Stimulated activated CD4-positive, alpha-beta T cell treated with anti-CD3 and anti-CD28 coated beads, Interleukin-1b, Interleukin-23, amount 100 ng/mL, for 1 hour (primary cell): ENCODE measurements at places on chromosomes 3 and 15.
A peak's percentile ranks its signal among the peaks of the same experiment; 100 is the strongest.

- no peak for DNase-seq
Observed at GRCh38 chr3:134314588-134315285, 59.5 kb downstream of the AMOTL2 start.

GRCh38 chr3:126212620-126213378 lies 32.4 kb upstream of the ALDH1L1 start:
- DNase-seq, result no peak

GRCh38 chr3:65409176-65409569 lies 629.5 kb downstream of the MAGI1 start:
- no peak for DNase-seq

GRCh38 chr3:9691636-9692035 lies 12.0 kb upstream of the CPNE9 start:
- DNase-seq, result no peak

- peak; percentile 5 for DNase-seq
Observed at GRCh38 chr15:89776274-89777072, at the start of gene MESP2. TSS of gene MESP2 (plus strand) at chr15:89776332. CDS start at chr15:89776358, 26 bp downstream.

GRCh38 chr15:72222393-72222792 lies 8.6 kb downstream of the PKM start:
- no peak for DNase-seq

DNA sequence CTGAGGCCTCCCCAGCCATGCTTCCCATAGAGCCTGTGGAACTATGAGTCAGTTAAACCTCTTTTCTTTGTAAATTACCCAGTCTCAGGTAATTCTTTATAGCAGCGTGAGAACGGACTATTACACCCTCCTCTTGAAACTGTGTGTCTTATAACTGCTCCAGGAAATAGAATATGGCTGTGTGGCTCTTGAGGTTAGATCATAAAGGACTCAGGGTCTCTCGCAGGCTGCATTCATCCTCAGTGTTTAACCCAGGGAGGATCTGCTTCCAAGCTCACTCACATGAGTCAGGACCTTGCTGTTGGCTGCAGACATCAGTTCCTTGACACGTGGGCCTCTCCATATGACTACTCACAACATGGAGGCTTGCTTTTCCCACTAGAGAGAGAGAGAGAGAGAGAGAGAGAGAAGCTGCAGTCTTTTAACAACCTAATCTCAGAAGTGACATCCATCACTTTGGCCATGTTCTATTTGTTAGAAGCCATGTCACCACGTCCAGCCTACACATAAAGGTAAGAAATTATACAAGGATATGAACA lies 114.3 kb upstream of the UBE2E1 start:
- DNase-seq, result no peak

- DNase-seq, result no peak
Observed at GRCh38 chr3:32132121-32132520, 25.7 kb downstream of the GPD1L start.

- peak; percentile 21 for DNase-seq
Observed at GRCh38 chr15:76973362-76973743, 21.6 kb upstream of the PSTPIP1 start.

DNA sequence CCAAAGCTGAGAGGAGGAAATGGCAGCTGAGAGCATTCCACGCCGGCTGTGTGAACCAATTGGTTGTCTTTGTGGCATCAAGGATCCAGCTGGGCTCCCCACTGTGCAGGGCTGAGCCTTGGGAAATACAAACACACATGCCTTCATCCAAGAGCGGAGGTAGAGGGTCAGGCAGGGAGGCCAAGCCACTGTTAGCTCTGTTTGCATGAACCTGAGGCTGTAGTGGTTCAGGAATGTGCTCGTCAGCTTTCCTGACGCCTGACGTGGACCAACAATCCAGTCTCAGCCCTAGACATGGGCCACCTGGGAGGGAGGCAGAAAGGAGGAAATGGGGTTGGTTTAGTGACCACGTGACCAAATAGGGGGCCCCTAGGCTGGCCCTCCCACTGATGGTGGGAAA lies 276.9 kb downstream of the TLE3 start:
- DNase-seq, result no peak

GRCh38 chr3:188279502-188280335 lies 125.8 kb downstream of the LPP start:
- no peak for DNase-seq

- DNase-seq, result no peak
Observed at GRCh38 chr3:79200456-79200855, 567.3 kb downstream of the ROBO1 start.
